ENCODE measurements at places on chromosomes 4 and X.

GRCh38 chr4:7719354-7720174, 220.1 kb downstream of the AFAP1 start:
- peak; percentile 61 for DNase-seq

GRCh38 chr4:149057594-149057993, 615.4 kb upstream of the NR3C2 start:
- no peak for DNase-seq

DNA sequence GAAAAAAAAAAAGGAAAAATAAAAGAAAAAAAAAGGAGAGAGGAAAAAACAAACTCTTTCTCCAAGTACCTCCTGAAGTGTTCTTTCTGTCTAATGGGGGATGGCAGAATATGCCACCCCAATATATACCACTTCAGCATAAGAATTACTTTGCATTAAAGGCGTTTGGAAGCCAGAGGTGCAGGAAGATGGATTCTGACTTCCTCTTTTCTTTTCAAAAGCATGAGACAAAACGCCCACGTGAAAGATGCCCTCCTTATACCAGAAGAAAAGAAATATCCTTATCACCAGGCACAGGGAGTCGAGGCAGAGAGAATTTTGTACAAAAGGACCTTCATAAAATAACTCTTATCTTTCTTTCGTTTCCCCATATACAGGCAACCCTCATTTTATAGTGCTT, 40.9 kb downstream of the COX18 start:
- no peak for DNase-seq

GRCh38 chr4:78310007-78310739, 241.4 kb upstream of the ANXA3 start:
- no peak for DNase-seq

GRCh38 chrX:19846995-19847790, 40.2 kb downstream of the SH3KBP1 start:
- DNase-seq: peak; percentile 12

- DNase-seq: no peak
Measured at GRCh38 chr4:109472343-109472761, 38.7 kb downstream of the SEC24B start.

GRCh38 chr4:152805071-152805650, 25.4 kb downstream of the ARFIP1 start:
- DNase-seq: no peak

- no peak for DNase-seq
Measured at GRCh38 chr4:742096-742741, 36.6 kb downstream of the PCGF3 start.
